ENCODE measurements at places on chromosomes 1 and 21.

GRCh38 chr1:25186161-25187007 is 45.9 kb downstream of the SYF2 start:
- no peak overlapping the region for H3K27ac ChIP-seq
- H3K4me1 ChIP-seq, result no peaks in the 10 kb centered on the region
- no peak overlapping the region for H3K4me3 ChIP-seq
- H3K27me3 ChIP-seq, result no peaks in the 10 kb centered on the region
- no peak for DNase-seq

DNA sequence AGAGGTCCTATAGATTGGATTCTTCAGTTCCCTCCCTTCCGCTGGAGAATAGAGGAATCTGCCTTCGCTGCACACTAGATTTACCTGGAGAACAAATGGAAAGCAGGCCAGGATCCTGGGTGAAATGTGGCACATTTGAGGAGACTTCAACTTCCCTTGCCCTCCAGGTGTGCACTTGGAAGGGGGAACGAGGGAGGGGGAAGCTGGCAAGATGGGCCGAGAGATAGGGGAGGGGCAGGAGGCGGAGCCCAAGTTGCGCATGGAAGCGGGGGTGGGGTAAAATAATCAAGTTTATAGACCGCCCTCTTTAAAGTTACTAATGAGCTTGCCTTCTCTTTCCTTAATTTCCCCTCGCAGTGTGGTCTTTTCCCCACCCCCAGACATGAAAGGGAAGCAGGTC is 155.7 kb upstream of the CAMK1G start:
- H3K4me3 ChIP-seq, result no peak overlapping the region
- DNase-seq, result no peak
- H3K27me3 ChIP-seq, result no peaks in the 10 kb centered on the region
- no peaks in the 10 kb centered on the region for H3K36me3 ChIP-seq
- H3K27ac ChIP-seq, result no peak overlapping the region

DNA sequence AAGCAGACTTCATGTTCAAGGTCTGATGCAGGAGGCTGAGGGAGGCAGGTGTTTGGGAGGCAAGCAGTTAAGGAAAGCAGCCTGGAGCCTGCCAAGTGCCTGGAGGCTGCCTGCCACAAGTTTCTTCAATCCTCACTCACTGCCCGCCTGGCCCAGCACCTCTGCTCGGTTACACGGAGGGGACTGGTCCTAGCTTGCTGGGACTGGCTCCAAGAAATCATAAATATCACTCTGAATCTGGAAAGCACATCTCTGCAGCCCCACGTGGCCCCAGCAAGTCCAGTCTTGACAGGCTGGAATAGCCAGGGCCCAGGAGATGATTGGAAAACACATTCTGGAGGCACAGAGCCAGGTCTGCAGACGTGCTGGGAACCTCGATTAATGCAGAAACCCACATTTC is 83.9 kb downstream of the BCAR3 start:
- no peak overlapping the region for H3K27ac ChIP-seq
- no peak for DNase-seq
- H3K4me1 ChIP-seq, result no peaks in the 10 kb centered on the region

DNA sequence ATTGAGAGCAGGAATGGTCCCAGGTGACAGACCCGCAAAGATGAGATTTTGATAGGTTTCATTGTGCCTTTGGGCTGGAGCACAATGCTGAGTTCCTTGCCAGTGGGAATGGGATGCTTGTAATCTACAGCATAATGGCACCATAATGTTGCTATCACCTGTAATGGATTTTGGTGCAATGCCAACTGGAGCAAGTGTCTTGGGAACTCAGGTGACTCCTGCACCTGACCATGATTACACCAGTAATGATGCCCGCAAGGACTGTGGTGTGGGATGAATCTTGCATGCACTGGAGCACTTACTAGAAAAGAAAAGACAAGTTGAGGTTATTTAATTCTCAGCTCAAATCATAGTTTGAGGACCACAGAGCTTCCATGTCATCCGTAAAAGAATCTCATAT is 96.7 kb downstream of the PTPRU start:
- no peak for DNase-seq
- H3K27ac ChIP-seq, result no peak overlapping the region
- no peak overlapping the region for H3K4me3 ChIP-seq
- no peaks in the 10 kb centered on the region for H3K36me3 ChIP-seq

GRCh38 chr1:31583995-31584868 is 7.9 kb downstream of the TINAGL1 start:
- H3K27ac ChIP-seq, result no peak overlapping the region
- no peaks in the 10 kb centered on the region for H3K27me3 ChIP-seq
- H3K4me3 ChIP-seq, result no peak overlapping the region
- no peak for DNase-seq
- no peaks in the 10 kb centered on the region for H3K4me1 ChIP-seq
- no peaks in the 10 kb centered on the region for H3K36me3 ChIP-seq
